Hypothalamus (tissue), 51 donors: ENCODE measurements at places on chromosomes 11 and 22.

DNA sequence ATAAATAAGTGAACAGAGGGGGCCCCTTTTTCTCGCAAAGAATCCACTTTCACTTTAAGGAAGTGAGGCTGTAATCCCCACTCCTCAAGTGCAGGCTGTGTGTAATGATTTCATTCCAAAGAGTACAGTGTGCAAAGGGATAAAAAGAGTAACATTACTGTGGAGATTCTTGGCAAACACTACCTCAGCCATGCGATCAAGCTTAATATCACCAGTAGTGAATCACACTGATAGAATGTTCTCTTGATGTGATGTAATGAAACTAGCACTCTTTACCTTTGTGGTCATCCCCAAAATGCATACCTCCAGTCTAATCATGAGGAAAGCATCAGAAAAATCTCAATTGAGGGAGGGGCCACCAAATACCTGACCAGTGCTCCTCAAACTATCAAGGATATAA lies 246.1 kb upstream of the CHORDC1 start:
- DNase-seq = no peak

- no peak for DNase-seq
Measured at GRCh38 chr11:5689551-5689983, at the start of gene TRIM22. TSS of gene TRIM22 (plus strand) at chr11:5689790. CDS start at chr11:5696233, 6,443 bp downstream.

GRCh38 chr22:22069450-22070370 lies 87.1 kb upstream of the TOP3B start:
- no peak for DNase-seq

- DNase-seq = no peak
Measured at GRCh38 chr11:83734120-83734519, 448.0 kb upstream of the CCDC90B start.
